Mesendoderm (in vitro differentiated cells): ENCODE measurements at places on chromosomes 4 and X.
A peak's percentile ranks its signal among the peaks of the same experiment; 100 is the strongest.

- no peak for DNase-seq
These were observed 665.5 kb downstream of the CCSER1 start for GRCh38 chr4:90792696-90793095.

DNA sequence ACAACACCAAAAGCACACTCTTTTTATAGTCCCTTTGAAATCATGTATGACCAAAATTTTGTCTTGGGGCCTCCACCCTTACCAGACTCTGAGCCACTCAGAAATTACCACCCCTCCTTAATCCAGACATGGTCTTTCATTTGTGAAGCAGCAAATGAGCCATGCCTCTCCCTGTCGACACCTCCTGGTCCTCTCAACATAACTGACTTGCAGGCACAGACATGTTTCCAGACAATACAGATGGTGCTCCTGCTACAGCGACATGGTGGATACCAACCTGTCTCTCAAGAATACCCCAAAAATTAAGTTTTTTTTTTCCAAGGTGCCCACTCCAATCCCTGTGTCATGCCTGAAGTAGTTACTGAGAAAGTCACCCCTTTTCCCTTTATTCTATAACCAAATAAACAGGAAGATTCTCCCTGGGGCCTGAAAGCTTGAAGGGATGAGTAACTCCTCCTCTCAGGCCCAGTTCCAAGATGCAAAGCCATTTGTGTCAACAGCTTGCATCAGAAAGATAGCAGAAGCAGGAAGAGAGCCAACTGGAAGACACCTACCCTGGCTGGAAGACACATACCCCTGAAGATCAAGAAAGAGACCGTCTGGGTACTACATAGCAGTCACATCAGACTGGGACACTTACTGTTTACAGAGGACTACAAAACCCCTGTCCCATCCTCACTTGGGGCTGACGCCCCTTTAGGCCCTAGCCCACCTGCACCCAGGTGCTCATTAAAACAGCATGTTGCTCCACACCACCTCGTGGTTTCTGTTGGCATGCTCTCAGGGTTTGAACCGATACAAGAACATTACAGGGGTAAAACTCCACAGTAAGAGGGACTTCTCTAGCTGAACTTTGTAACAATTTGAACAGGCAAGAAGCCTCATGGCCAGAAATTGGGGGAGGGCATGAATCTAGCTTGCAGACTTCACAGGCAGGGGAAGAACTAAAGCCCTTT lies 5.5 kb upstream of the UGT2B17 start:
- DNase-seq = no peak

GRCh38 chr4:52843958-52844357 lies 18.2 kb upstream of the RASL11B start:
- no peak for DNase-seq

- DNase-seq = no peak
These were observed 26.7 kb upstream of the GTPBP6 start for GRCh38 chrX:345020-345925.

GRCh38 chr4:107824350-107825071 lies at the start of gene SGMS2:
SGMS2 (plus strand) TSS chr4:107824932; CDS start chr4:107895554, 70,622 bp downstream.
- peak; percentile 74 for DNase-seq

DNA sequence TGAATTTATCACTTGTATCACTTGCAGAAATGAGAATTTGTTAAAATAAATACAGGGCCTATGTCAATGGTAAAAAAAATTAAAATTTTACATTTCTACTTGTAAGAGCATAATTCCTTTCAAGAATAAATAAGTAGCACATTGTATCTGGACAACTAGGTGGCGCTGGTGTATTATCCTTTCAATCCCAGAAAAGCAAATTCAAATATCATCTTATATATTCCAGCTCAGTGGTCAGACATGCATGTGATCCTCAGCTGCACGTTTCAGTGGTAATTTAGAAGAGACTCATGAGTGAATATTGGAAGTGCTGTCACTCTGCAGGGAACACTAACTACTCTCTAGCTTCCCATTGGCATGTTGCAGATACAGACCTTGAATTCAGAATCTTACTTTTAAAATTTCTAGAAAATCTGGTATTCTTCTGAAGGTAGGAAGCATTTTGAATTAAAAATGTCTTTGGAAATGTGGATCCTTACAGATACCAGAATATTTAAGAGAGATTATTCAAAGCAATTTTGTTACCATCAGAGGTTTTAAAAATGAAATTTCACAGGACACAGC lies 1414.7 kb upstream of the TENM3 start:
- DNase-seq = peak; percentile 37

DNA sequence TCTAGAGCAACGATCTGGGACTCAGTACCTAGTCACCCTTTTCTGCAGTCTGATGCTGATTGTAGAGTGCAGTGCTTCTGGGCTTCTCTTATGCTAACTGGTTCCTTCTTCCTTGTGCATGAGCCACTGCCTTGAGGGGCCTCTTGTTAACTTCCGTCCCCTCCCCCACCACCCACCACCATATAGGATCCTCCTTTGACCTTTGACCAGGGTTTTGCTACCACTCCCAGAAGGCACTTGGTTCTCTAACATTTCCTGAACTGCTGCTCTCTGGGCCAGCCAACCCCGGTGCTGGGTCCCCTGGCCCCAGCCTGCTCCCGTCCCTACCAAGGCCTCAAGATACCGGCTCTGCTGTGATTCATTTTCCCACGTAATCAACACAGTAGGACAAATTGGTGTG lies 104.6 kb upstream of the KLF3 start:
- no peak for DNase-seq

- DNase-seq = no peak
These were observed 219.6 kb upstream of the DIAPH2 start for GRCh38 chrX:96464880-96465558.

DNA sequence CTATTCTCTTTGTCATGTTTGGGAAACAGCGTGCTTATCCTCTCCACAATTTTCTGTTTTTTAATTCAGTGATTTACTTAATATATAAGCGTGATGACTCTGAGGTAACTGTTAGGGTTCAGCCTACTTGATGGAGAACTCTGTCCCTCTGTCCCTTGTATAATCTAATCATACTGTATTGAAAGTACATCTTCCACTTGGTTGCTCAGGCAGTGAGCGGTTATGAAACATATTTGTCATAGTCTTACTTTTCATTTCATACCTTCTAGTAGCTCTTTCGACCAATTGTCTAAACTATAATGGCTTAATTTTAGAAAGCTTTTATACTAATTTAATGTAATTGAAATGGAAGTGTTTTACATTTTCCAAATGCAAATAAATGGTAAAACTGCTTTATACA lies 469.0 kb downstream of the TLL1 start:
- no peak for DNase-seq

DNA sequence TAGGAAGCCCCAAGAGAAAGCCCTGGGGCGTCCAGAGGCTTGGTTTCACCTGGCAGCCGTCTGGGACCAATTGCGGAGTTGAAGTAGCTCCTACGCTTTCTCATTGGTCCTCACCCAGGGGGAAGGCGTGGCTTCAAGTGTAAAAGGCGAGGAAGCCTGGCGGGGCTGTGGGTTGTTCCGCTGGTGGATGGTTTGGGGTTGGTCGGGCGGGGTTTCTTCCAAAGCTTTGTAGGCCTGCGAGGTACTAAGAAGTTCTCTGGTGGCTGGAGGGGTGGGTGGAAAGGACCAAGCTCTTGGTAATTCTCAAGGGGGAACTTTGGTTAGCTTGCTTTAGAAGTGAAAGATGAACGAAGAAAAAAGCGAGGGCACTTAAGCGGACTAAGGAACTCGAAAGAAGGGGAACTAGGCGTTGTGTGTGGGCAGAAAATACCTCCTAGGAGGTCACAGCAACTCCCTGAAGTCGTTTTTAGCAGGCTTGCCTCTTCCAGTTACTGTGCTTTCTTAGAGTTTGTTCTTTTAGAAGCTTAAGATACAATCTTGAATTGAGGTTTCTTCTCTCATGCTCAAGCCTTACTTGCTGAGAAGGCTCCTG lies 36.6 kb downstream of the CCNG2 start:
- peak; percentile 88 for DNase-seq

DNA sequence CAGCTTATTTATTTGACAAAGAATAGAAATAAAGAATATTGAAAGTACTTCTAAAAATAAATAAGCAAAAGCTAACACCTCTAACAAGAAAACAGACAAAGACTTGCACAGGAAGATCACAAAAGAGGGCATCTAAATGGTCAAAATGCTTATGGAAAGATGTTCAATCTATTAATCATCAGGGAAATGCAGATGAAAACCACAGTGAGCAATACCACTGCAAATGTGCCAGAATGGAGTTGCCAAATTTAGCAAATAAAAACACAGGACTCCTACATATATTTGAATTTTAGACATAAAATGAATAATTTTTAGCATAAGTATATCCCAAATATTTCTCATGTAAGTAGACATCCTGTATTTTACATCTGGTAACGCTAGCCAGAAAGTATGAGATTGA lies 56.1 kb upstream of the HPGD start:
- DNase-seq = no peak

- peak; percentile 65 for DNase-seq
These were observed 33.6 kb downstream of the TBC1D14 start for GRCh38 chr4:6943012-6943884.

DNA sequence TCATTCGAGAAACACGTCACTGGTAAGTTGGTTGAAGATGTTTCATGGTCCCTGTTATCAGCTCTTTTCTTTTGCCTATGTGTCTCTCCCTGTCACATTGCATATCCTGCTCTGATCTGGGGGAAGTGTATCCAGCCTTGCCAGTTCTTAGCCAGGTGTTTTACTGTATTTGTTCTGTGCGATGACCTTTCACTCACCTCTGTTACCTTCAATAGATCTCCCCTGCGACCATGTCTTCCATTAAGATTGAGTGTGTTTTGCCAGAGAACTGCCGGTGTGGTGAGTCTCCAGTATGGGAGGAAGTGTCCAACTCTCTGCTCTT lies 2.6 kb downstream of the RGN start:
- no peak for DNase-seq
